ENCODE measurements at places on chromosomes 6 and 20.

DNA sequence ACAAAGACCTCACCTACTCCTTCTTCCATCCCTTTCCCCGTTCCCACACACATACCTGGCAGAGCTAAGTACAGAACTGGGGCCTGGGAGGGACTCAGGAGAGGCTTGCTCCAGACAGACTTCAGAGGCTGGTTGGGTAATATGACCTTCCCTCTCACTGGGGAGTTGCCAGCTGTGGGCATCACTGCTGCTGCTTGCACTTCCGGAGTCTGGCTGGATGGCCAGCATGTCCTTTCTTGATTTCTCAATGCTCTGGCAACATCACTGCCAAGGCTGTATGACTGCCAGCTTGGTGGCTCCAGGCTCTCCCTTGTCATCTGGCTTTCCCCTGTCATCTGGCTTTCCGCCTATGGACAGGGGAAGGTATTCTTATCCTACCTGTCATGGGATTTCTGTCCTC is 47.8 kb downstream of the CDH22 start:
- no peak for DNase-seq

GRCh38 chr6:53375847-53376246 is 27.1 kb upstream of the ELOVL5 start:
- DNase-seq: no peak

- DNase-seq: no peak
Observed at GRCh38 chr6:73107016-73107415, 118.3 kb downstream of the KHDC1L start.

DNA sequence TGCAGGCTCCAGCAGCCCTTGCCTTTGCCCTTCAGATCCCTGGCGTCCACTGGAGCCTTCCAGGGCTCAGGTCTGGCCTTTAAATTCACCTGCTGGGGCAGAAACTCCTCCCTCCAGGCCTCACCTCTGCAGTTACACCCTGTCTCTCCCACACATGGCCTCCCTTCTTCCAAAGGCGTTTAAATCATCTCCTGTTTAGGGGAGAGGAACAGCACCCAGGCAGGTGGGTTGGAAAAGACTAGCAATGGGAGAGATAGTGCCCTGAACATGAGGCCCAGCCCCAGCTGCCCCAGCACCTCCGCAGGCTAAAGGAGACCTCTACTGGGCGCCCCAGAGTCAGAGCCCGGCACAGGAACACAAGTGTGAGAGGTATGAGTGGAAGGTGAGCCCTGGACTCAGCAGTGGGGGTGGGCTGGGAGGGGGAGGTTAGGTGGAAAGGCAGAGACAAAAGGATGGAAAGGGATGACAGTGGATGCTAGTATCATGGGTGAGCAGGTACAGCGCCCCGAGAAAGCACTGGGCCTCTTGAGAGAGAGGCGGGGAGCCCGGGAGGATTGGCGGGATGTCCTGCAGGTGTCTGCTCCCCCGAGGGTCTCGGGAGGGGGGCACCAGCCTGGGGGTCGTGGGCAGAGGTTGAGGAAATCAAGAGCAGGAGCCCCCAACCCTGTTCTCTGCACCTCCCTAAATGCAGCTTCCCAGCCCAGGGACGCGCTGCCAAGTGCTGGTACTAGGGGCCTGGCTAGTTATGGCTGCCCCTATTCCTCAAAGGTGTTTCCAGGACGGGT is at the start of gene CST9:
Gene CST9 (minus strand): TSS at position 51 of the 785 bp plus-strand sequence. CDS start 53 bp downstream, outside the sequence.
- DNase-seq: no peak

DNA sequence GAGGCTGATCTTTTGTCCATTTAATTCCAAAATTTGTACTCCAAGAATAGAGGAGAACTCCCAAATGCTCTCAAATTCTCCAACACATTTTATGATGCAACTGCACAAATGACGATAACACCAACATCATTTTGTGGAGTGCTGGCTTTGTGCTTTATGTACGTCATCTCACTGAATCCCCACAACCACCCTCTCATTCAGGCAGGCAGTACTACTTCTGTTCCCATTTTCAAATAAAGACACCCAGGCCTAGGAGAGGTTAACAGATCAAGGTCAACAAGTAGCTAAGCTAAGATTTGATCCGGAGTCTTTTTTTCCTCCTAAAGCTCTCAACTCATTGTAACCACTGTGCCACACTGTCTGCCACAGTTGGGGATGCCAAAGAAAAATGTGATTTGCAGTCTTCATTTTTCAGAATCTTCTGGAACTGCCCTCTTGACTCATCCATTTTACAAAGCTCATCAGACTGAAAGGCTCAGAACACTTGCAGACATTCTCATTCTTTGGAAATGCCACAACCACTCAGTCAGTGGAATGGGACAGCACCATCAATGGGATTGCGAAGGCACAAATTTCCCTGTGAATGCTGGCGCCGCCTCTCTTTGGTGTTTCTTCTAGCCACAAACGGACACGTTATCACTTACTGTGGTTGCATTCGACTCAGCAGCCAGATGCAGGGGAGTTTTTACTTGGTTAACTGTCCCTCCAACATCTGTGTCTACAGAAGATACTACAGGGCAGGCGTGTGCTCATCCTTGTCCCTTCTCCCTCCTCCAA is 184.4 kb downstream of the GJA10 start:
- DNase-seq: no peak

- DNase-seq: no peak
Observed at GRCh38 chr20:31835977-31836852, 9.2 kb downstream of the FOXS1 start.

GRCh38 chr6:116047173-116047933 is 13.3 kb downstream of the FRK start:
- no peak for DNase-seq

DNA sequence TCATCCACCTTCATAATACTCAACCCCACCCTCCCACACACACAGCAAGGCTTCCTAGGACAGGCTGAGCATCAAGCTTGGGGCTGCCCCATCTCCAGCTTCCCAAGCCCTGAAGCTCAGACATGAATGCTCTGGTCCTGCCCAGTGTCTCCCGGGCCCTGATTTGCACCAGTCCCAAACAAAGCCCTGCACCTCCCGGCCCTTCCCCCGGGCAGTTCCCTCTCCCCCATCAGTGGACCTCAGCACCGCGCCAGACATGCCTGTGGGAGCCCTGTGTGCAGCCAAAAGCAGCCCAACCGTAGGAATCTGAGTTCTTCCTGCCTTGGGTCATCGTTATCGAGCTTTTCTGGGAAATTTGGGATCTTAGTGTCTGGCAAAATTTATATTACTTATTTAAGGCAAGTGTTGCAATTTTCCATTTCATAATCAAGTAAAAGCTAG is 63.5 kb downstream of the THBS2 start:
- no peak for DNase-seq

DNA sequence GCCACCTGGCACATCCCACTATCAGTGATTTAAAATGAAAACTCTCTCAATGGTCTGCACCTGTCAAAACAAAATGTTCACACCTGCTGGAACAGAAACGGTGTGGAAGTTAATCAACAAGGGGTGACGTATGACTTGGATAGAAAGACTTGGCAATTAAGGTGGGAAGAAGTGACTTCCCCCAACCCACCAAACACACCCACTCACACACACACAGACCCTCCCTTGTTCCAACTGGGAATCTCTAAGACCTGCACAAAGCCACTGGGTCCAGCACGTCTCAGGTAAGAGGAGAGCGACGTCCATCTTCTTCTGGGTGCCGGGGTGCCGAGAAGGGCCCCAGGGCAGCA is 25.1 kb upstream of the TCFL5 start:
- no peak for DNase-seq

- no peak for DNase-seq
Observed at GRCh38 chr6:126913651-126914050, 204.8 kb upstream of the RSPO3 start.

DNA sequence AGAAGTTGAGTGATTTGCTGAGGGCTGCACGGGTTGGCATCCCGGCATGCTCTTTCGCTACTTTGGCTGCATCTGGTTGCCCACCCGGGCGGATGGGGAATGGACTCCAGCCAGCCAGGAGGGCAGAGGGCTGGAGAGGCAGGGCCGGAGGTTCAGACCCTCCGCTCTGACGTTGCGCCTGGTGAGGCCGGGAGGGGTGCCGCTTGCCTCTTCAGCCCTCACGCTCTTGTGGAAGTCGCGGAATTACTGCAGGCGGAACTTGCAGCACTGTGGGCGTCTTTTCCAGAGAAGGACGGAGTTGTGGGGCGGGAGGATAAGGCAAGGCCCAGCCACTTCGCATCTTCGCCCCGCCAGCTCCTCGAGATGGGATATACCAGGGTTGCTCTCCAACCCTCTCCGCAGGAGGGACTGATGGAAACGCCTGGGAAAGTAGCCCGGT is 656 bp downstream of the RTEL1 start:
- no peak for DNase-seq

DNA sequence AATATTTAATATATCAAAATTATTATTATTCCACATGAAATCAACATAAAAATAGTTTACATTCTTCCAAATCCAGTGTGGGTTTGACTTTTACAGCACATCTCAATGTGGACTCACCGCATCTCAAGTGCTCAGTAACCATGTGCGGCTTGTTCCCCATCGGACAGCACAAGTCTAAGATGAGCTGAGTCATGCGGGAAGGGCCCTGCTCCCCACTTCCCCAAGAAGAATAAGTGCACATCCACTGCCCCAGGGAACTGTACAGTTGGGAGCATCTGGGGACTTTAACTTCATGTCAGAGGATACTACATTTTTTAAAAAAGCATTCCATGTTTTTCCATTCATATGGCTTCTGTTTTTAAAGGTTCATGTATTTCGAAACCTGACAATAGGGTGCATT is 325.6 kb downstream of the BTBD3 start:
- DNase-seq: no peak

DNA sequence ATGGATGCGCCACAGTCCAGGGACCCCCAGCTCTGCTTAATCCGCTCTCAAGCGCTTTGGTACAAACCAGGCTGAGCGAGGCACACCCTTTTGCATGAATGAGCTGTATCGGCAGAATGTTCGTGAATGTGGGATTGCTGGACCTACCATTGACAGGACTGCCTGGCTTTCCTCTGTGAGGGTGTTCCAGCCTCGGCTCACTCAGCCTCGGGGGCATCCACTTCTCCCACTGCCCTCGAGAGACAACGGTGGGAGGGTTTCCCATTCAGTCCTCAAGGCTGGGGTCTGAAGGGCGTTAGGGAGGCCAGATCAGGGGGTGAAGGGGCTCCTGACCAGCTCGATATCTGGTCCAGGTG is 17.4 kb downstream of the MDFI start:
- DNase-seq: no peak

DNA sequence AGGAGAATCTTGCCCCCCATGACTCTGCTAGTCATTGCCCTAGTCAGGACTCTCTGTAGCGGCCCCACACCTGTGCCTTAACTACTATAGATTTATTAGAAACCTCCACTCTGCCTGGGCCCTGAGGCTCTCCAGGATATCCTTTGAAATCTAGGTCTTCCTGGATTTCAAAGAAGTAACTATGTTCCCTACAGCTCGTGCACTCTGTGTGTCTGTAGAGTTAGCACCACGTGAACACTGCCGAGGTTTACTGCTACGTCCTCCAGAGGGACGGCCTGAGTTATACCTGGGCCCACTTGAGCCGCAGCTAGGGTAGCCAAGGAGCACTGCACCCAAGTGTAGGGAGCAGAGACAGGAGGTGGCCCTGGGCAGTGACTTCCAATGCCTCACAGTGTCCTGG is 19.8 kb downstream of the GLP1R start:
- no peak for DNase-seq

DNA sequence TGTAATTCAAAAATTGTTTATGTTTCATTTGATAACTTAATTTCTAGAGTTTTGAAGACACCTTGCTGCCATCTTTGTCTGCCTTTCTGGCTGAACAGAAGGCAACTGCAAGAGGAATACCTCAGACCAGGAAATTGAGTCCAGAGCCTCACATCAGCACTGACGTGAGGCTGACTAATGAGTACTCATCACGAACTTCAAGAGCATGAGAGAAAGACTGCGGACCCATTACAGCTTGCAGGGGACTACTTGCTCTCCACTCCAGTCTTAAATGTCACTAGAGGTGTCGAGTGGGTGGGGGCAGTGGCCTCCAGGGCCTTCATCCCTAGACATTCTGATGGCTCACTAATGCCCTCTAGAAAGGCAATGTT is 109.5 kb upstream of the SSTR4 start:
- no peak for DNase-seq

GRCh38 chr6:88298066-88298845 is 132.1 kb upstream of the CNR1 start:
- DNase-seq: no peak

- DNase-seq: no peak
Observed at GRCh38 chr6:137496909-137497720, 2.9 kb upstream of the OLIG3 start.

Measured in HuH-7.5 (cell line).